ENCODE measurements at places on chromosomes 13 and 19.

- DNase-seq = no peak
- H3K4me3 ChIP-seq = no peak overlapping the region
- H3K36me3 ChIP-seq = peaks cover 2% of the 10 kb centered on the region
- peaks cover 48% of the 10 kb centered on the region for H3K4me1 ChIP-seq
- H3K27ac ChIP-seq = peak overlapping the region; percentile 47
These were observed 6.2 kb downstream of the ILF3 start for GRCh38 chr19:10660346-10660745.

- H3K27me3 ChIP-seq = no peaks in the 10 kb centered on the region
- no peak overlapping the region for H3K4me3 ChIP-seq
- H3K4me1 ChIP-seq = no peaks in the 10 kb centered on the region
- no peak for DNase-seq
- H3K36me3 ChIP-seq = no peaks in the 10 kb centered on the region
These were observed 2641.8 kb upstream of the PCDH20 start for GRCh38 chr13:64057372-64058020.

DNA sequence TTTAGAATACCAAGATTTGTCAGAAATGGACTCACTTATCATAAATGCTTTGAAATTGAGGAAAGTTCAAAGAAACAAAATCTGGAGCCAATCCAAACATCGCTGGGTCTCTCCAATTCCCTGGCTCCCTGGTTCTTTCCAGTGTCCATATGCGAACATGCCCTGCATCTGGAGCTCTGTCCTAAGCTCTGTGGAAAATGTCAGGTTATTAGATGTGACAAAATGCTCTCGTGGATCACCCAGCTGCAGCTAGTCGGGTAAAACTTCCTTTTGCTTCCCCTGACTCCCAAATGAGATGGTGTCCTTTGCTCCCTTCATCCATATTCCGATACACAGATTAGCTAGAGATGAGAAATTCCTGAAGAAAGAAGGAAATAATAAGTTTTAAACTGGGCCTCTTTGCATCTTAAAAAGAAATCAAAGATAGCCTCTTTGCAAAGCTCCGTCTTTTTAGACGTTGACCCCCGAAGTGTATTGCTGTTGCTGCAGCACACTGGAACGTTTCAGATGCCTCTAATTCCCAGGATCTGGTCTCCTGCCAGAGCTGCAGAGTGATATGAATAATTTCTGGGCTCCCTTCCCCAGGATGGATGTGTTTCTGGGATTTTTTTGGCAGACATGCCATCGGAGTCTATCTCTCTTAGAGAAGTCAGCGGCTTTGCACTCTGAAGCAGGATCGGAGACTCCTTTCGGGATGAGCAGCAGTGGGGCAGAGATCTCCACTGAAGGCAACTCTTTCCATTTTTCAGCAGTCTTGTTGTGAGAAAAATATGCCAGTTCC is 102.9 kb downstream of the TEX26 start:
- H3K27me3 ChIP-seq = peaks cover 37% of the 10 kb centered on the region
- H3K4me3 ChIP-seq = no peak overlapping the region
- H3K4me1 ChIP-seq = peaks cover 28% of the 10 kb centered on the region
- no peak overlapping the region for H3K27ac ChIP-seq

GRCh38 chr13:71780546-71780945 is 86.5 kb downstream of the DACH1 start:
- no peaks in the 10 kb centered on the region for H3K36me3 ChIP-seq
- no peaks in the 10 kb centered on the region for H3K27me3 ChIP-seq
- no peak overlapping the region for H3K27ac ChIP-seq
- DNase-seq = no peak
- no peak overlapping the region for H3K4me3 ChIP-seq

DNA sequence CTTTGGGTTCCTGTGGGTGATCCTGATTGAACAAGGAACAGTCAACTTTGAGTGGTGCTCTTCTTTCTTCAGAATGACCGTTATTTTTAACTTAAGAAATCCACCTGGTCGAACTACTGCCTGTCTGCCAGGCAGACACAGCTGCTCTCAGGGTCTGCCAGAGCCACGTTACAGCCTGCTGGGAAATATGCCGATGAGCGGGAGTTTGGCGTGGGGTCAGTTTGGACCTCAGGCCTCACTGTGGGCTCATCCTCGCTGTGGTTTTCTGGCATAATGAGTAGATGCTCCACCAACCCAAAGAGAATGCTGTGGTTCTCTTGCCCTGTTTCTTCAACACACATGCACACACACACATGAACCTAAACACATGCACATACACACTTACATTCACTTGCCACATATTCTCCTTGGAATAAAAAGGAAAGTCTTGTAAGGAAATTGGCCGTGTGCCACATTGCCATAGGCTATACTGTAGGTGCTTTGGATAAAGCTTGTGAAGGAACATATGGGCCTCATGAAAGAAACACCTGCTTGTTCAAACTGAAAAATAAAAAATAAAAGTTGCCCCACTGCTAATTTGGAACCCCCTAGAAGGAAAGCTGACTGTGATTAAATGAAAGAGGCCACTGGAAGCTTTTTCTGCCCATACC is 598.7 kb upstream of the KLF12 start:
- H3K27ac ChIP-seq = no peak overlapping the region
- no peak for DNase-seq
- H3K4me3 ChIP-seq = no peak overlapping the region
- H3K36me3 ChIP-seq = no peaks in the 10 kb centered on the region

DNA sequence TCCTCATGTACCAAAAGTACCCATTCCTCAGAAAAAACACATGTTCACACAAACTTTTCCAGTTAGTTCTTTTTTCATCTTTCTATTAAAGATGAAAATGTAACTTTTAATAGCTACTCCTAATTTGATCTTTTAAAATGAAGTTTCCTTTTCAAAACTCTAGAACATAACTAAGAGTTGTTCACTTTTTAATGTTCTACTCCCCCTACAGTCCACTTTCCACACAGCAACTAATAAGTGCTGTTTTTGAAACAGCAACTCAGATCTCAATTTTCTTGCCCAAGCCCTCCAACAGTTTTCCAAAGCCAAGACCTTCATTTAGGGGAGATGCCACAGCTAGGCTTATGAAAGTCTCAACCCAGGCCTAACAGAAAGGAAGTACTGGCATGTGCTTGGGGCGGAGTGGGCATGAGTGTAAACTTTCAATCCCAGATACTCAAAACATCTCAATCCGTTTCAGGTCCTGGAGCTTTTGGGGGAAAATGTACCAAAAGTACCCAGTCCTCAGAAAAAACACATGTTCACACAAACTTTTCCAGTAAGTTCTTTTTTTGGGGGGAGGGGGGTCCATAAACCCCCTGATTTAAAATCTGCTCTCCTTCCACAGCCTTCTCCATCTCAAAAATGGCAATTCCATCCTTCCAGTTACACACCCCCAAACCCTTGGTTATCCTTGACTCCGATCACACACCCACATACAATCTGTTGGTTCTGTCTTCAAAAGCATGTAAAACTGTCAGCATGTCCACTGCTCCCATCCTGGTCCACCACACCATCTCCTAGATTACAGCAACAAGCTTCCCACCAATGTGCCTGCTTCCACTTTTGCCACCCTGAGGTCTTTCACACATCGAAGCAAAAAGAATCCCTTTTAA is 2.0 kb downstream of the FBL start:
- H3K27ac ChIP-seq = peak overlapping the region; percentile 95
- DNase-seq = no peak
- peaks cover 53% of the 10 kb centered on the region for H3K4me1 ChIP-seq
- H3K36me3 ChIP-seq = peaks cover 3% of the 10 kb centered on the region
- no peaks in the 10 kb centered on the region for H3K27me3 ChIP-seq
- peak overlapping the region; percentile 81 for H3K4me3 ChIP-seq

- peaks cover 56% of the 10 kb centered on the region for H3K27me3 ChIP-seq
- DNase-seq = no peak
- H3K4me1 ChIP-seq = no peaks in the 10 kb centered on the region
- H3K36me3 ChIP-seq = no peaks in the 10 kb centered on the region
- H3K27ac ChIP-seq = no peak overlapping the region
- no peak overlapping the region for H3K4me3 ChIP-seq
These were observed 22.4 kb downstream of the ENOX1 start for GRCh38 chr13:43764349-43764748.

GRCh38 chr13:80047406-80047805 is 293.5 kb downstream of the SPRY2 start:
- no peak overlapping the region for H3K27ac ChIP-seq
- no peaks in the 10 kb centered on the region for H3K4me1 ChIP-seq
- H3K4me3 ChIP-seq = no peak overlapping the region
- DNase-seq = no peak

- peaks cover 20% of the 10 kb centered on the region for H3K4me1 ChIP-seq
- no peak within 1 kb of the TSS for H3K27ac ChIP-seq
- peaks cover 51% of the 10 kb centered on the region for H3K27me3 ChIP-seq
- peaks cover 4% of the 10 kb centered on the region for H3K36me3 ChIP-seq
These were observed at the start of gene OLFM2 for GRCh38 chr19:9936326-9937000. Gene OLFM2 (minus strand): TSS chr19:9936515. CDS start chr19:9936366, 149 bp downstream.

DNA sequence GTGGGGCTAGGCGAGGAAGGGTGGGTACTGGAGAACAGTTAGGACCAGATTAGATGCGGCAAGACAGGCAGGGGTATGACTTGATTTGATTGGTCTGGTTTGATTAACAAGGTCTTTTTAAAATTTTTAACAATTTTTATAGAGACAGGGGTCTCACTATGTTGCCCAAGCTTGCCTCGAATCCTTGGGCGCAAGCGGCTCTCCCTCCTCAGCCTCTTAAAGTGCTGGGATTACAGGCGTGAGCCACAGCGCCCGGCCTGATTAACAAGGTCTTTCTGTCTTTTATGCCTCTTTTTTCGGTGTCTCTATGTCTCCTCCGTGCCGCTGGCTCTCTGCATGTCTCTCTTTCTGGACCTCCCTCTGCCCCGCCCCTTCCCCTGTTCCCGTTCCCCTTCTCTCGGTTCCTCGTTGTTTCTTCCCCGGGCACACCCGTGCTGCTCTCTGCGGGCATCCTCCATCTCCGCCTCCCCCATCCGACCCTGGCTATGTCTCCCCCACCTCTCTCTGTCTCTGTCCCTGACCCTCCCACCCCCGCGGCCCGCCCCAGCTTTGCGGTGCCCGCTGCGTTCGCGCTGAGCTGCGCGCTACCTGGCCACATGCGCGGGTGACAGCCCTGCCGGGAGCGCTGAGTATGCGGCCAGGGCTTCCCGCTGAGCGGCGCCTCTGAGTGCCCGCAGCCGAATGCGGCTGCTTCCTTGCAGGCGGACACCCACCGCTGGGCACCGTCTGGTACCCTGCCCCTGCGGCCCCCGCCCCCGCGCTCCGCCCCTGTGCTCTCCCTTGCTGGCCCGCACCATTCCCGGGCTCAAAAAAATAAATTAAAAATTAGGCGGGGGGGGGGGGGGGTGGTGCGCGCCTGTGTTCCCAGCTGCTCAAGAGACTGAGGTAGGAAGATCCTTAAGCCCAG is 8.1 kb upstream of the SDHAF1 start:
- H3K4me3 ChIP-seq = peak overlapping the region; percentile 86
- DNase-seq = no peak
- peaks cover 6% of the 10 kb centered on the region for H3K4me1 ChIP-seq
- H3K27me3 ChIP-seq = peaks cover 38% of the 10 kb centered on the region

DNA sequence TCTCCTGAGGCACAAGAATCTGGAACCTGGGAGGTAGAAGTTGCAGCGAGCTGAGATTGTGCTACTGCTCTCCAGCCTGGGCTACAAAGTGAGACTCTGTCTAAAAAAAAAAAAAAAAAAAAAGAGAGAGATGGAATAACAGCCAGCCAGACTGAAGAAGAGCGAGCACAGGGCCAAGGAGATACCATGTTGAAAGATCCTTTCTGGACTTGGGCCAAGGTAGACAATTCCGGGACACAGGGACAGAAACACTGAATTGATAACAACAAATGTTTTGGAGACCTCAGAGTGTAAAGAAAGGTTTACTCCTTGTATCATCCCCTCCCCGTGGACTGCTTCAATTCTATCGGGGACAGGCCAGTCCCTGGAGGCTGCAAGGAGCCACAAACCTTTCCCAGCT is 4.6 kb downstream of the LPAR2 start:
- no peak for DNase-seq
- no peaks in the 10 kb centered on the region for H3K27me3 ChIP-seq
- no peak overlapping the region for H3K4me3 ChIP-seq
- H3K36me3 ChIP-seq = peaks cover 3% of the 10 kb centered on the region
- peak overlapping the region; percentile 45 for H3K27ac ChIP-seq

- no peak for DNase-seq
- H3K4me1 ChIP-seq = peaks cover 18% of the 10 kb centered on the region
- H3K27ac ChIP-seq = no peak overlapping the region
These were observed 9.2 kb downstream of the CFD start for GRCh38 chr19:868458-869244.

DNA sequence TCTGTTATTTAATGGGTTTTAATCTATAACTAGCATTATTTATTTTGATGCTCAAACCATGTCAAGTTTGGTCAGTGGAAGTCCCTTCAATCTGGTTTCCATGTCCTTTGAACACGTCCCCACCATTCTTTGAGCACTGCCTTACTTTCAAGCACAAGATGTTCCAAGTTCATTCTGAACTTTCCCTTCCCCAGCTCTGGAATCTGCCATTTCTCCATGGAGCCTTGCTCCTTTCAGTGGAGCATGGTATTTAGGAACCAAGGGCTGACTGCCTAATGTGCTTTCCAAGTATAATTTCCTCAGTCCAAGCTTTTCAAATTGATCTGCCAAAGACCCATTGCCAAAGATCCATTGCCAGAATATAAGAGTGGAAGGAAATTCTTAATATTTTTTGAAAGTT is 1.1 kb upstream of the ZNF546 start:
- peak overlapping the region; percentile 96 for H3K4me3 ChIP-seq
- H3K36me3 ChIP-seq = peaks cover 5% of the 10 kb centered on the region
- H3K4me1 ChIP-seq = peaks cover 23% of the 10 kb centered on the region

GRCh38 chr13:35830850-35831450 is 300.2 kb downstream of the DCLK1 start:
- H3K27me3 ChIP-seq = peaks cover 11% of the 10 kb centered on the region
- no peak for DNase-seq
- H3K4me1 ChIP-seq = no peaks in the 10 kb centered on the region
- no peak overlapping the region for H3K4me3 ChIP-seq
- H3K27ac ChIP-seq = no peak overlapping the region

DNA sequence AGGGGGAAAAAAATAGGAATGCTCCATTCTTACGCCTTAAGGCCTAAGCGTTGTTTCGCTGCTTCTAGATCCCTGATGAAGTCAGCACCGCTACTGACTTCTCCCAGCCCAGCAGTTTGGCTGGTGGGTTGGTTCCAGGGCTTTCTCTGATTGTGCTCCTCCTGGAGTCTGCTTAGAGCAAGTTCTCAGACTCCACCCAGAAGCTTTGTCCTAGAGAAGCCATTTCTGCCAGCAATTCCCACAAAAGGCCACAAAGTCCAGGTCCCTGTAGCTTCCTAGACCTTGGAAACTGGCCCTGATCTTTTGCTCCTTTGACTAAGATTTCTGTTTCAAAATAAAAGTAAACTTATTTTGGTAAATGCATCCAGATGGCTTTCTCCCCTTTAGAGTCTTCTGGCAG is 65.4 kb downstream of the KCTD12 start:
- H3K36me3 ChIP-seq = no peaks in the 10 kb centered on the region
- H3K27me3 ChIP-seq = peaks cover 36% of the 10 kb centered on the region
- DNase-seq = no peak
- H3K27ac ChIP-seq = no peak overlapping the region
- H3K4me3 ChIP-seq = no peak overlapping the region

- H3K4me1 ChIP-seq = peaks cover 6% of the 10 kb centered on the region
- no peak overlapping the region for H3K27ac ChIP-seq
- H3K36me3 ChIP-seq = no peaks in the 10 kb centered on the region
- no peak overlapping the region for H3K4me3 ChIP-seq
These were observed 12.5 kb downstream of the FAM124A start for GRCh38 chr13:51234676-51235075.
